Foreskin melanocyte (primary cell): ENCODE measurements at places on chromosomes 12 and 14.

DNA sequence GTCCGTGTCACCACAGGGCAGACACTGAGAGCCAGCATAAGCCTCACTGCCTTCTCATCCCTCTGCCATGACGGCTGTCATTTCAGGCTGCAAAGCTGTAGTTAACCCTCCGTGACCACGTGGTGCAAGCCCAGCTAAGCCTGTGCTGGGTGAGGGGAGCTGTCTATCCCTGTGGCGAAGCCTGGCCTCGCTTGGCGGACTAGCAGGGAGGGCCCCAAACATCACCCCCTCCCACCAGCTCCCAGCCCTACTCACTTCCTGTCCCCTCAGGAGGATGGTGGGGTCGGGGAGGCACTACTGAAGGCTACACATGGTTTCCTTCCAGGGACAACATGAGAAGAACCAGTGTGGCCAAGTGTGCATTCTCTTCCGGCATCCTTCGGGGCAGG is 88.2 kb downstream of the CHGA start:
- DNase-seq = no peak

GRCh38 chr12:51185171-51185717 is 12.3 kb upstream of the TFCP2 start:
- no peak for DNase-seq

GRCh38 chr12:95286713-95287112 is 69.1 kb downstream of the VEZT start:
- DNase-seq = no peak

DNA sequence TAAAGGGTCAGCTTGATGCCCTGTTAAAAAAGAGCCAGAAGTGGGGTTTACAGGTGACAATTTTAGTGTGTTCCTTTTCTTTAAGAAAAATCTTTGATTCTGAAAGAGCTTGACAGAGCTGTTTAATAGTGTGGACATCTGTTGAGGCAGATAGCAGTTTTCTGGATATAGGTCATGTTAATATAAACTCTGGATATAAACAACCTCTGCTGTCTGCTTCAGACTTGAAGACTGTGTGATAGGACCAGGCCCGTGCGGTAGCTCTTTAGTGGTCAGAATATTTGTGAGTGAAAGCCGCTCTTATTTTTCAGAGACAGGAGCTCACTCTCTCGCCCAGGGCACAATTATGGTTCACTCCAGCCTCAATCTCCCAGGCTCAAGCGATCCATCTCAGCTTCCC is 439.9 kb upstream of the RGS6 start:
- no peak for DNase-seq

DNA sequence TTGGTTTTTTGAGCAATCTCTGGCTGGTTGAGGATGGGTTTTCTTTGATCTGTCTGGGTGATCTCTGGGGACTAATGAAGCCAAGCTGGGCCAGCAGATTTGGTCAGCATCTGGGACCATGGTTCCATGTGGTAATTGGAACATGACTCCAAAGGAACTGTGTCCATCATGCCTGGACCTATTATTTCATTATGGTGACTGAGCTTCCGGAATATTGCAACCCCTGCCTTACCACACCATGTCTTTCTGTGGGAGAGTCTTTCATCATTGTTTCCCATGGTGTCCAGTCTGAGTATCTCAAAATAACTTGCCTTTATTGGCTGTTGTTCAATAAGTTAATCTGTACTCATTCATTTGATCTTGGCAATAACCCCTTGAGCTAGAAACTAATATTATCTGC is 624.9 kb upstream of the TBX3 start:
- no peak for DNase-seq

GRCh38 chr14:31837031-31837430 is 240.1 kb upstream of the ARHGAP5 start:
- no peak for DNase-seq

DNA sequence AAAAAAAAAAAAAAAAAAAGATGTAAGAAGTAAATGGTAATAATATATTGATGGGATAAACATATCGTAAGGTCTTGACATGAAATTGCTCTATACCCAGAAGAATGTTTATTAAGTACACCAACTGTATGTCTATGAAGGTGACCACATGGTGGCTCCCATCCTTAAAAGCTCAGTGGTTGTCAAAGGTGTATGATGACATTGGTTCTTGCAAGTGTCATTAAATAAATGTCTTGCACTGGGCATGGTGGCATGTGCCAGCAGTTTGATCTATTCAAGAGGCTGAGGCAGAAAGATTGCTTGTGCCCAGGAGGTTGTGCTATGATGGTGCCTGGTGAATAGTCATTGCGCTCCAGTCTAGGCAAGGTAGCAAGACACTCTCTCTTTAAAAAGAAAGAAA is 10.4 kb downstream of the CCT2 start:
- no peak for DNase-seq

DNA sequence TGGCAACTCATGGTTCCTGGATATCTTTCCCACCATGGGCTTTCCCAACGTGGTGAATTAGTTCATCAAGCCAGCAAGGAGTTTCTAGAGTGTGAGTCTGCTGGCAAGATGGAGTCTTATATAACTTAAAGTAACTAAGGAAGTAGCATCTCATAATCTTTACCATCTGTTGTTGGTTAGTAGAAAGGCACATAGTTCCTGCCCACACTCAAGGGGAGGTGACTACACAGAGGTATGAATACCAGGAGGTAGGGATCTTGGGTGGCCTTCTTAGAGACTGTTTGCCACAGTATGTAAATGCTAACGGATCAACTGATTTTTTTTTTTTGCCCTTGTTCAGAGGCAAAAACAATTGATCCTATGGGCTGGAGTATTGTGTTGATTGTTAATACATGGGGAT is 446.9 kb downstream of the ATP23 start:
- DNase-seq = no peak

DNA sequence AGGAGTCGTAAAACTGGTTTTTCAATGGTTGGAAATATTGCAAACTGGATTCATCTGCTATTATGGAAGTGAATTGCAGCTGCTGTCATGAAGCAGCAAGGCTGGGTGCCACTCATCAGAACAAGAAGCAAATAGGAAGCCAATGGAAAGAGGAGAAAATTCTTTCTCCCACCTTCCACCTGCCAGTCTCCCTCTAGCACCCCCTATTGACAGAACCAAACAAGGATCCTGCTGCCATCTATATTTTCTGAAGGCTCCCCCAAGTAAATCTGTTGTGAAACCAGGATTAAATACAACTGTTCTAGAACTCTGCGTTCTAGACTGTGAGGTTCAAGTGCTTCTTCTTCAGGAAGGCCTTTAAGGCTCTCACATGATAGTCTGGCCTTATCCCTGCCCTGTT is 286.6 kb downstream of the AACS start:
- no peak for DNase-seq

- no peak for DNase-seq
Measured at GRCh38 chr12:11991604-11992003, 79.1 kb upstream of the BCL2L14 start.

- DNase-seq = no peak
Measured at GRCh38 chr12:43308776-43309175, 243.2 kb downstream of the ADAMTS20 start.

DNA sequence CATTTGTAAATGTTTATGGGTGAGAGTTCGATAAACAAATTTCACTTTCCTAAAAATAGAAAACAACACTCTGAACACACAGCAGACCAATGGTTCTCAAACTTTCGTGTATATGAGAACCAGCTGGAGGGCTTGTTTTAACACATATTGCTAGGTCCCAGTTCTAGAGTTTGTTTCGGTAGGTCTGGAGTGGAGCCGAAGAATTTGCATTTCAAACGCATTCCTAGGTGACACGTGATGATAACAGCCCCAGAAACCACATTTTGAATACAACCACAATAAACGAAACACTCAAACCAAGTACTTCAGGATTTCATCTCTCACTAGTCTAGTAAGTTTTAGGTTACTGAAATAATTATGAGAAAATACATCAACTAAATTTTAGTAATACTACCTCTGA is 17.1 kb downstream of the SEC23A start:
- DNase-seq = no peak

- DNase-seq = no peak
Measured at GRCh38 chr14:76776428-76777251, 15.4 kb downstream of the VASH1 start.

DNA sequence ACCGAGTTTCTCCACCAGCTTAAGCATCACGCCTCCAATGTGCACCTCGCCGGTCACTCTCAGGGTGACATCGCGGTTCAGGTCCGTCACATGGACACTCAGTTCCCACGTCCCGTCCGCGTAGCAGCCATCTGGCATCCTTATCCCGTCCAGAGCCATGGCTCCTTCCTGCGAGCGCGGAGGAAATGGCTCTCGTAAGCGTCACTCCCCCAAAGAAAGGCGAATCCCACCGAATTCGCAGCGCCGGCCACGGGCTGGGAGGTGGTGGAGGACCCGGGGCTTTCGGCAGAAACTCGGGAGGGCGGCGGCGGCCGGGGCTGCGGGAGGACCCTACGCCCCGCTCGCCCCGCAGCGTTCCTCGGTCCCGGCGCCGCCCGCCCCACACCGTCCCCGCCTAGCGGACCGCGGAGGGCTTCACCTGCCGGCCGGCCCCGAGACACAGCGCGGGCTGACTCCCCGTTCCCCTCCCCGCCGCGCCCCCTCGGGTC is 396 bp downstream of the FERMT2 start:
- peak; percentile 49 for DNase-seq

DNA sequence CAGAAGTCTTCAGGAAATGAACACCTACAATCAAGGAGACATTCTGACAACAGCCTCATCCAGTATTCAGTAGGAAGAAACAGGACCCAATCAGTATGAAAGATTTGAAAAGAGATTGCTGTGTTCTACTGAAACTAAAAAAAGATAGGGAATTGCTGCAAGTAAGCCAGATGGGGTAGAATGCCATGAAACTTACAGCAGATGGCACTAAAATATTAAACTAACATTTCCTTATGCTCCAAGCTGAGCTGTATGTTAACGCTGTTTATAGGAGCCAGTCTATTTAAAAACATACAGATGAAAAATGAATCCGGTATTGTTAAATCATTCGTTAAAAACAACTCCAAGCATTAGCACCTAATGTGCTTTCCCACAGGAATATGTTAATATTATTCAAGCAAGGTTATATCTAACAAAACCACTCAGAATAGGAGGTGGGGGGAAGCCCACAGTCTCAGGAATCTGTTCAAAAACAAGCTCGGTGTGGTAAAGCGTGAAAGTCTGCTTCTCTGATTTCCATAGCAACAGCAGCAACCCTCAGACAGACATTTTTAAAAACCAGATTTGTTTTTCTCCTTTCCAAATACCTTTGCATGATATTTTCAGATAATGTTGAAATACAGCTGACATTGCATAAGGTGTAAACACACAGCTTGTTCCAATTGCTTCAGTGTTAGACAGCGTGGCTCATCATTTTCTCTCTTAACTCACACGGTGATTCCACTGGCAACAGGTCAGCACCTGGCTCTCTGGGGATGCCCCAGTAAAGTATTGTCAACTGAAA is 131.4 kb upstream of the CCDC175 start:
- DNase-seq = no peak

GRCh38 chr14:94213021-94213420 is 38.9 kb downstream of the PPP4R4 start:
- DNase-seq = peak; percentile 5

GRCh38 chr14:72932893-72933292 is 6.6 kb downstream of the DCAF4 start:
- DNase-seq = no peak

- DNase-seq = no peak
Measured at GRCh38 chr12:131177599-131177998, 223.9 kb downstream of the ADGRD1 start.

GRCh38 chr14:56055511-56055910 is 62.7 kb upstream of the PELI2 start:
- DNase-seq = peak; percentile 52

GRCh38 chr14:23168246-23168645 is 15.2 kb downstream of the SLC7A8 start:
- DNase-seq = no peak

GRCh38 chr12:11347810-11348209 is 37.6 kb upstream of the PRB4 start:
- no peak for DNase-seq

- DNase-seq = no peak
Measured at GRCh38 chr12:120109570-120110267, 6.8 kb downstream of the RAB35 start.

DNA sequence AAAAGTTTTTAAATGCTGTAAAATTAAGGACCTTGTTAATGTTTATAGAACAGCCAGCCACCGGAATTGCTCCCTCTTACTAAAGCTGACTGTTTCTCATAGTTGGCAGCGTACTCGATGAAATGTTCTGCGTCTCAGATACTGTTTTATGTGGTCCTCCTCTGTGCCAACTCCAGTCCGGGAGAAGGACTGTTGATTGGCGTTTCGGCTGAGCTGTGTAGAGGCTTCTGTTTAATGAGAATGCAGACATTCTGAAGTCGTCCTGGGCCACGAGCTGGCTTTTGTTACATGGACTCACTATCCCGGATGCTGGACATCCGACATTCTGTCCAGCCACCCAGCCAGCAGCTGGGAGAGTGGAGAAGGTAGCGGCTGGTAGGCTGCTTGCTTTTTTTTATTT is 75.4 kb downstream of the WDR20 start:
- DNase-seq = no peak

GRCh38 chr12:29200586-29200985 is 51.5 kb downstream of the FAR2 start:
- no peak for DNase-seq

DNA sequence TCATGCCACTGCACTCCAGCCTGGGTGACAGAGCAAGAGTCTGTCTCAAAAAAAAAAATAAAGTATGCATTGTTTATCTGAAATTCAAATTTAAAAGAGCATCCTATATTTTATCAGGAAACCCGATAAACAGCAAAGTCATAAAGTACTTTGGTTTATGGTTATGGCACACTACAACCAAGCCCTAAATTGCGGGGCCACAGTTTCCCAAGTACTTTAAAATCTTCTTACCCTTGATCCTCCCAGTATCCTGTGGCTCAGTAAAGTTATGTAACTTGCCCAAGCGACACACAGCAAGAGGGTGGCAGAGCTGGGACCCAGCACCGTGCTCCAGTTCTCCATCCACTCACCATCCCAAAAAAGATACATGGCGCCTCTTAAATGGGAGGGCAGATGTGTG is 35.2 kb downstream of the KSR2 start:
- no peak for DNase-seq

DNA sequence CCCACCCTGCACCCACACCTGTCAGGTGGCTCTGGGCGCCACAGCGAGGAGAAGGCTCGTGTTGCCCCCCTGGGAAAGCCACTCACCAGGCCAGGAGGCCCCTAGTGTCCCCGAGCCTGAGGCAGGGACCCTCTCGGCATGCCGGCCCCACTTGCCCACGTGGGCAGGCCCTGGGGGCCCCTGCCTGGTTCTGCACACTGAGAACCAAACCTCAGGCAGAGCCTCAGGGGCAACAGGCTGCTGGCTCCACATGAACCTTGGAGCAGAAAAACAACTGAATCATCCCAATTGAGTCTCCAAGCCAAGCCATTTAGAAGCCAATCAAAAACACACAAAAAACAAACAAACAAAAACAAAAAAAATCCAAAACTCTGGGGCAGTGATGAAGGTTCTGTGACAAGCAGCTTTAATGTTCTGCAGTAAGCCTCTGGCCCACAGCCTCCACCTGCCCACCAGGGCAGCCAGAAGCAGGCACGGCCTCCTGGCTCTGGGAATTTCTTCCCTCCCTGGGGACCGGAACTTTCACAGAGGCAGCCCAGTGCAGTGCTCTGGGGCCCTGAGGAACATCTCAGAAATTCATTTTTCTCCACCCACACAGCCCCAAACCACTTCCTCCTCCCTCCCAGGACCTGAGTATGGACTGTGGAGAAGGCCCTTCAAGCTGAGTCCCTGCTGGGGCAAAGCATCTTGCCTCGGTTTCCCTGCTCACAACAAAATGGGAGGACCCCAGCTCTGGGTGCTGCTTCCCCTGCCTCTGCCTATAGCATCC is 90.2 kb downstream of the CHGA start:
- DNase-seq = no peak
